Stimulated activated CD4-positive, alpha-beta T cell treated with anti-CD3 and anti-CD28 coated beads, Interleukin-1b, Interleukin-23, amount 100 ng/mL, for 4 hours (primary cell): ENCODE measurements at places on chromosomes 6 and 20.

DNA sequence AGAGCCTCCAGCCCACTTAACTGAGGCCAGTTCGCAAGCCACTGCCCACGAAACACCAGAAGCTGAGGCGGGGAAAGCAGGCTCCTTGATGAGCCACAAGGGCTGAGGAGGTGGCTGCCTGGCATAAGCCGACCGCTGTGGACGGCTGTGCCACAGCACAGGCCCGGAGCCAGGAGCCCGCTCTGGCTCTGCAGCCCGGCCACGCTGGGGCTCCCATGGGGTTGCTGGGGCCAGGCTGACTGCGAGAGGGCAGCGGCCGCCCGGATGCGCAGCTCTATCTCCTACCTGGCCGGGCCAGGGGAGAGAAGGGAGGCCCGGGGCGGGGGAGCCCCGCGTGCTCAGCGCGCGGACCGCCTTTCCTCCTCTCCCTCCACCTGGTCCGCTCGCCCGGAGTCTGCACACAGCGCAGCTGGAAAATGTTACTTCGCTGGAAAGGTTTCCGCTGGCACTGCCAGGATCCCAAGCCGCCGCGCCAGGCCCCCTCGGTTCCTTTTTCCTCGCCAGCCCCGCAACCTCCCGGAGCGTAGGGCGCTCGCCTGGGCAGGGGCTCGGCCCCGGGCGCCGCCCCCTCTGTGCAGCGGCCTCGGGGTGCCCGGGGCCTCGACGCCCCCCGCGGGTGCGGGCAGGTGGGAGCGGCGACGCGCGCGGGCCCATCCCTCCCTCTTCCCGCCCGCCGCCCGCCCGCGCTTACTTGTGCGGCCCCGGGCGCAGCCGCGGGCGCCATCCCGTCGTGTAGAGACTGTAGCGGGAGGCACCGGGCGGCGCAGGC lies 657 bp downstream of the EMILIN3 start:
- DNase-seq = no peak

DNA sequence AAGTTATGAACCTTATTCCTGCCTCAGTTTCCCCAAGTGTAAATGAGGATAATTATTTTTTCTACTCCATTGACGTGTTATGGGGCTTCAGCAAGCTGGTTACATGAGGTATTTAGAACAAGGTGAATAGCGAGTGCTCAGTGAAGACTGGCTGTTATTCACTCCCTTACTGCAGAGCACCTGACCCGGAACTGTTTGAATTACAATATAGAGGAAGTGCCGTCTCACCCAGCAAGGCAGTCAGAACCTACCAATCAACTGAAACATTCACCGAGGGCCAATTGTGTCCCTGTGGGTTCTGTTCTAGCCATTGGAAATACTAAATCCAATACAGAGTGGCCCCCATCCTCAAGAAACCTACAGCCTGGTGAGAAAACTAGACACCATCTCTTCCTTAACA lies 216.9 kb downstream of the UST start:
- no peak for DNase-seq

- no peak for DNase-seq
Observed at GRCh38 chr6:6825193-6825784, 236.8 kb downstream of the LY86 start.

- DNase-seq = no peak
Observed at GRCh38 chr6:166621114-166621540, 5.9 kb downstream of the RPS6KA2 start.

GRCh38 chr20:52313341-52313963 lies 121.9 kb upstream of the ZFP64 start:
- DNase-seq = no peak

- DNase-seq = no peak
Observed at GRCh38 chr6:145736661-145737144, 1.4 kb upstream of the EPM2A start.

DNA sequence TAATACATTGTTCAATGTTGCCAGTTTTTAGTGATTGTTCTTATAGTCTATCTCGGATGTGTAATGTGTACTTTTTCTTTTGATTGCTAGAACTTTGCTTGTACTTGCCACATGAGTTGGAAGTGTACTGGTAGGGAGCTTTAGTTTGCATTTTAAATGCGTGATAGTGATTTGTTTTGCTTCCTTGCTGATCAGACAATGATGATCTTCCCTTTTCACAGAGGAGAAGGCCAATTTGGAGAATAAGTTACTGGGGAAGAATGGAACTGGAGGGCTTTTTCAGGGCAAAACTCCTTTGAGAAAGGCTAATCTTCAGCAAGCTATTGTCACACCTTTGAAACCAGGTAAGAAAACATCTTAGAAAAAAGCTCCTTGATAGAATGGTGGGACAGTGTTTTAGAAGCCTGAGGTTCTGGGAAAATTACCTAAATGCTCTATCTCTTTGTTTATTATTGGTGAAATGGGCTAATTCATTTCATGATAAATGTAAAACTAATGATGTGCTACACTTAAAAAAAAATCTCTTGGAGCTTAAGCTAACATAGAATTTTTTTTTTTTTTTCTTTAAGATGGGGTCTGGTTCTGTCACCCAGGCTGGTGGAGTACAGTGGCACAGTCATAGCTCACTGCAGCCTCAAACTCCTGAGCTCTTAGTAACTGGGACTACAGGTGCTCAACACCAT lies 20.9 kb downstream of the TPX2 start:
- no peak for DNase-seq

DNA sequence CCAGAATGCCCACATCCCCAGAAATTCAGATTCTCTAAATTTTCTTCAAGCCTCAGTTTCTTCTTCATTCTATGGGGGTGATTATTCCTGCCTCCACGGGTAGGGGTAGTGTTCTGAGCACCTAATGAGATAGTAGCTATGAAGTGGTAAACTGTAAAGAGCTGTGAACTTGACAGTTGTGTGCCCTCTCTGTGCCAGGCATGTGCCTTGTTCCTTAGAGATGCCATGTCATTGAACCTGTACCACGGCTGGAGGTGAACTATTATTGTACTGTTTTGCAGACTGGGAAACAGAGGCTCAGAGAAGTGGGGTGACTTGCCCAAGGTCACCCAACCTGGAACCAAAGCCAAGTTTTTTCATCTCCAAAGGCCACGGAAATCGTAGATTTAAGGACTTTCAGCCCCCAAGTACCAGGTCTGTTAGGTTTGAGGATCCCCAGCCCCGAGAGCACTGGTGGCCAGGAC lies 67.7 kb upstream of the SIRPA start:
- no peak for DNase-seq

DNA sequence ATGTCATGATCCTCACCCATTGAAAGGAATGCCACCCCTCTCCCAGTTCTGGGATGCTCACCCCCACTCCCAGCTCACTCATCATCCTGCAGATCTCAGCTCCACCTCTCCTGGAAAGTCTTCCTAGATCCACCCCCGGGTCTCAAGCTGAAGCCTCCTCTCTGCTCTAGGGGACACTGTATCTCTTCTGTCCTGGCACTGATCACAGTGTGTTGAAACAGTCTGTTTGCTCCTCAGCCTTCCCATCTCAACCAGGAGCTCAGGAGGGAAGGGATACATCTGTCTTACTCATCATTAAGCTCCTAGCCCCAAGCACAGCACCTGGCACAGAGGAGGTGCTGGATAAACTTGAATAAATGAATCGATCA lies 80.1 kb downstream of the MRPL14 start:
- DNase-seq = no peak

DNA sequence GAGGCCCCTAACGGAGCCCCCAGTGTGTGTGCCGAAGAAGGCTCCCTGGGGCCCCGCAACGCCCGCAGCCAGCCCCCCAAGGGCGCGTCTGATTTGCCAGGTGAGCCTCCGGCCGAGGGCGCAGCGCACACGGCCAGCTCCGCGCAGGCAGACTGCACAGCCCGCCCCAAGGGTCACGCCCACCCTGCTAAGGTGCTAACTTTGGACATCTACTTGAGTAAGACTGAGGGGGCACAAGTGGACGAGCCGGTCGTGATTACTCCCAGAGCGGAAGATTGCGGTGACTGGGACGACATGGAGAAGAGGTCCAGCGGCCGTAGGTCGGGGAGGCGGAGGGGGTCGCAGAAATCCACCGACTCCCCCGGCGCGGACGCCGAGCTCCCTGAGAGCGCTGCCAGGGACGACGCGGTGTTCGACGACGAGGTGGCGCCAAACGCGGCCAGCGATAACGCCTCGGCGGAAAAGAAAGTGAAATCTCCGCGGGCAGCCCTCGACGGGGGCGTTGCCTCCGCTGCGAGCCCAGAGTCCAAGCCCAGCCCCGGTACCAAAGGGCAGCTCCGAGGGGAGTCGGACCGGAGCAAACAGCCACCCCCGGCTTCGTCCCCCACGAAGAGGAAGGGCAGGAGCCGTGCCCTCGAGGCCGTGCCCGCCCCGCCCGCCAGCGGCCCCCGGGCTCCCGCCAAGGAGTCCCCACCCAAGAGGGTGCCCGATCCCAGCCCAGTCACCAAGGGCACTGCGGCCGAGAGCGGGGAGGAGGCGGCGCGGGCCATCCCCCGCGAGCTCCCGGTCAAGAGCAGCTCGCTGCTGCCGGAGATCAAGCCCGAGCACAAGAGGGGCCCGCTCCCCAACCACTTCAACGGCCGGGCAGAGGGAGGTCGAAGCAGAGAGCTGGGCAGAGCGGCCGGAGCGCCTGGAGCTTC lies 117.0 kb downstream of the RTN4IP1 start:
- peak; percentile 62 for DNase-seq

DNA sequence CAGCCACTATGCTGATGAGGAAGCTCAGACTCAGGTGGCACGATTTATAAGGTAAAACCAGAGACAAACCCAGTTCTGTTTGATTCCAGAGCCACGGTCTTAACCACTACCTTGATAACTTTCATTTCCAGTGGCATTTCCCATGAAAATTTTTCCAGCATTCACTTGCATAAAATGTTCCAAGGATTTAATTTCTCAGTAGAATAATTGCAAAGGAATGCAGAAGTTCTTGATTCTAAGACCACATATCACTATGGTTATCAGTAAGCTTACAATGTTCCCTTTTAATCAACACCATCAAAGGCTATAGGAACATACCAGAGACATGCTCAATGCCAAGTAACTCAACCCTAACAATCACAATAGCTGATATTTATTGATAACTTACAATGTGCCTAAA lies 306.0 kb upstream of the HS3ST5 start:
- no peak for DNase-seq

DNA sequence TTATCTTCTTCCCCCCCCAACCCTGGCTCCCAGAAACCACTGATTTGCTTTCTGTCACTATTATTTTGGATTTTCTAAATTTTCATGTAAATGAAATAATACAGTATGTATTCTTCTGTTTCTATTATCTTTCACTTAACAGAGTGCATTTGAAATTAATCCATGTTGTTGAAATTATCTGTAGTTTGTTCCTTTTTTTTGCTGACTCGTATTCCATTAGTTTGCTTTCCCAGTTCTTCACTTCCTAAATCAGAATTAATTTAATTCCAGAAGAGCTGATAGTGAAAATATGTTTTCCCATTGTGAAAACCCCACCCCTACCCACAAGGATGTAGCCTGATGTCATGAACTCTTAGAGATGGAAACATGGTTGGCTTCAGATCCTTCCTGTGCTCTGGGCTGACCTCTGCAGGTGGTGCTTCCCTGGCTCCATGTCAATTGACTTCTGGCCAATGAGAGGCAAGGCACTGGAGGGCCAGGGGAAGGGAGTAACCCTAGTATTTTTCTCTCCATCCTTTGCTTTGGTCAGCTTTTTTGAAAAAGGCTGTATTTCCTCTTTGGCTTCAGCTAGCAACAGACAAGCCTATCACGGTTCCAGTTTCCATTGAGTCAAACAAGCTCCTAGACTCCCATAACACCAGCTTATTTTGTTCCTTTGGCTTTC lies 244.4 kb upstream of the HSF2 start:
- no peak for DNase-seq

- peak; percentile 45 for DNase-seq
Observed at GRCh38 chr6:34391786-34392496, 528 bp downstream of the NUDT3 start.

DNA sequence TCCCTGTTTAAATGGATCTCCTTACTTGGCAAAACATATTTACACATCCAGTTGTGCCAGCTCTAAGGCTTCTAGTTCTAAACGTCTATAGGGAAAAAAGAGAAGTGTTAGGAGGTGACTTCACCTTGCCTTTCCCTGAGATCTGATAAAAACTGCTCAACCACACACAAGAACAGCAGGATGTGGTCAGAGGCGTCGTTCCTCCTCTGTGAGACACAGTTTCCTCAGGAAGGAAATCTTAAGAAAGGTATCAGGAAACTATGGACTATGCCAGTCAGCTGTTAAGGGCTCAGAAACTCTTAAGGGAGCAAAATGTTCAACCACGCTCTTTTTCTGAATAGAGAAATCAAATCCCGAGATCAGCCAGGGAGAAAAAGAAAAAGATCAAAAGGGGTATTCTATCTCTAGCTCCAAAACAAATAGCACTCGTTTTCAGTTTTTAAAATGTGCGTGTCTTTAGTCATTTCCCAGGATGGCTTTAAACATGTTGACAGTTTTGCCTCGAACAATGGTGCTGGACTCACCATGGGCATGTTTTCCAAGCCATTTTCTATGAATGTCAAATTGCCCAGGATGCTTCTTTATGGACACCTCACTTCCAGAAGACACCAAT lies 154.5 kb downstream of the HACE1 start:
- DNase-seq = no peak

- DNase-seq = no peak
Observed at GRCh38 chr6:87171938-87172633, 16.7 kb downstream of the ZNF292 start.

DNA sequence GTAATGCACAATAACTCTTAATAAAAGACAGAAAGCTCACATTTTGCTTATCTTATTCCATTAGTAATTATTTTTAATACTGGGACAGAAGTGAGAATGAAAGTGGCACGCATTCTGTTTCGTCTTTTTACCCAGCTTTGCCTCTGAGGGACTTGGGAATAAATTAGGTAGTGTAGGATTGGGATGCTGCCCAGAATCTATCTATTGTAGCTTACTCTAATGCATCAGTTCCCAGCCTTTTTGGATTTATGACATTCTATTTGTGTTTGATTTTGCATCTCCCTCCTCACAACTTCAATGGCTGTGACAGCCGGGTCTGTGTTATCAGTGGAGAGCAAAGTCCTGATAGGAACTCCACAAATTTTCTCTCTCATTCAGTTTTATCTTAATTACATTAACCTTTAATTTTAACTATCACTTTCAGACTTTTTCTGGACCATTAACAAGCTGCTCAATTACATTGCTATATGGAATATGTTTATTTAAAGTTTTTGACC lies 62.9 kb upstream of the TULP4 start:
- DNase-seq = no peak

- no peak for DNase-seq
Observed at GRCh38 chr6:133447924-133448323, 206.8 kb downstream of the EYA4 start.

- no peak for DNase-seq
Observed at GRCh38 chr6:167932468-167933276, 64.8 kb upstream of the KIF25 start.

DNA sequence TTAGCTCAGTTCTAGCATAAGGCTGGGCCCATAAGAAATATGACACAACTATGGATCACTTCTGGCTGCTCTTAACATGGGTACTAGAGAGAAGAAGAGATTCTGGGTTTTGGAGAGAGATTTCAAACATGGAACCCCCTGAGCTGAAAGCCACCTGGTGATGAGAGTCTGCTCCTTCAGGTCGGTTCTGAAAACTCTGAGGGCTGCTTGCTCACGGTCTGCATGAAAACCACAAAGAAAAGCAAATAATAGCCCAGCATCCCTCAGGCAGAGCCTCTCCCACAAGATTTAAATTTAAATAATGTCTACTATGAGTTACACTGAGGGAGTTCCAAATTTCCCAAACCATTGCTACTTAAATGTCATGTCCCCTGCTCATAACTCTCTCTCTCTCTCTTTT lies 301.5 kb downstream of the BMP7 start:
- DNase-seq = no peak
